Activated naive CD8-positive, alpha-beta T cell treated with anti-CD3 and anti-CD28 coated beads, Interleukin-2, amount 50 U/mL, for 16 hours (primary cell): ENCODE measurements at places on chromosomes 7 and 10.
A peak's percentile ranks its signal among the peaks of the same experiment; 100 is the strongest.

DNA sequence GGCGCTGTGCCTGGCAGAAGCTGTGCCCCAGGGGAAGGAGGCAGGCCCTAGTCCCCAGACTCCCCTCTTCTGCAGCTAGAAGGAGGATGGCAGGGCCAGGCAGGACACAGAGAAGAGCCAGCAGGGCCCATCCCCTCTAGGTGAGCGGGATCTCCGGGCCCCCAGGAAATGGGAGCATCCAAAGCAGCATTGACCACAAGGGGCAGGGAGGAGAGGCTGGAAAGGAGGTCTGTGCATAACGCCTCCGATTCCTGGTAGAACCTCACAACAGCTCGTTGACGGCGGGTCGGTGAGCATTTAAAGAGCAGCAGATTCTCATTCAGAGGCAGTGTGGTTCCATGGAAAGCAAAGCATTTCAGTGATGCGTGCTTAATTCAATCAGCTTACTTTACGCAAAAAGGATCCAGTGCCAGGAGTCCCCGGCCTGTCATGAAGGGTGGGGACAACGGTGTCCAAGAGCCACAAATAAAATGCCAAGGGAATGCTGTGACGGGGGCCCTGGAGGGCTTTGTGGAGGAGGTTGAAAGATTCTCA, 41.0 kb downstream of the CLRN3 start:
- no peak for DNase-seq

- no peak for DNase-seq
Observed at GRCh38 chr10:68212721-68213352, 19.1 kb downstream of the ATOH7 start.

DNA sequence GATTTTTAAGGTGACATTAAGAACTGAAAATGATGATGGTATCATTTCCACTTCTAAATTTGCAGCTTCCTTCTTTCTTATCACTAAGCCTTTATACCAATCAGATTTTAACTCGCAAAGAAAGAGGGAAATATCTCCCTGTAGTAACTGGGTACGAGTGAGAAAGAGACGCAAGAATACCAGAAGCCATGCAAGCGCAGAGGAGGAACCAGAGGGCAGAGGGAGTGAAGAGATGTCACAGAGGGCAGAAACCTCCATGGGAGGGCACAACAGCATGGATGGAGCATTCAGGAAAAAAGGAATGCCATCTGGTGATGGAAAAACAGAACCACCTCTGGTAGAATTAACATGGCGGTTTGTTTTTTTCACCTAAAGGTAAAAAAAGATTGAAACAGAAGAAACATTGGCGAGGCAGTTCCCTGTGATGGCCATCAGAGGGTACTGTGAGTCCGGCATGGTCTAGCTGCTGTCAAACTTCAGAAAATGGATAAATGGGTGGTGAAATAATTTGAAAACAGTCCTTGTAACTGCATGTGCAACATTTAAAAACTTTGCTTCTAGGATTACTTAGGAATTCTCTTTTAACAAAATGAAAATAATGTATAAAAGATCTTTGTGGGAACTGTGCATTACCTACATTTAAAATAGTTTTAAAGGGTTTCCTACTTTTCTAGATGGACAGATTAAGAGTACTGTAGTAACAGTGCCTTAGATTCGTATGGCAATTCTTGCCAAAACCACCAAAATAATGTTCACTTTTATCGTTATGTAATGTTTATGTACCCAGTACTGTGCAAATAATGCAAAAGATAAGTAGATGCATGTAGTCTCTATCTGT, 91.8 kb downstream of the ARHGAP12 start:
- DNase-seq = no peak

DNA sequence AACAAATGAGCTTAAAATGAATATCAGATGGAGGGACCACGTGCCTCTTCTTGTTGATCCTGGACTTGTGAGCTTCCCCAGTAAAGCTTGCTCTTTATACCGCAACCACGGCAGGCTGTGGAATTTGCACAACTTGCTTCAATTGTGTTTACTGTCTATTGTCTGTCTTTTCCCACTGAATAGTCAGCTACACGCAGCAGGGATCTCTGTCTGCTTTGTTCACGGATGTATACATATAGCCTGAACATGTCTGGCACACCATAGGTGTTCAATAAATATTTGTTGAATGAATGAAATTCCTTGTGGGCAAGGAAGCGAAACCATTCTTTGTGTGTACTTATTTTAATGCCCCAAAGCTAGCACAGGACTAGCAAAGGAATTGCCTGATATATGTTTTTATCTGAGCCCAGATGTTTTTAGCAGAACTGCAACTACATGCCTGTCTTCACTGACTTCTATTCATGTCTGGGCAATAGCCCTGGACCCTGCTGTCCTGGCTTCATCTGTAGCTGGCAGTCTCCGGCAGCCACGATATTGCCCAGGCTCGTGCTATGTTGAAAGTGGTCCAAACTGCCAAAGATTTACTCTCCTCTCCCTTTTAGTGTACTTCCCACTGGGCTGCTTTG, 29.9 kb upstream of the IFRD1 start:
- no peak for DNase-seq

GRCh38 chr7:142854372-142855113, at the start of gene EPHB6:
EPHB6 (plus strand) TSS chr7:142855076; CDS start chr7:142863228, 8,152 bp downstream.
- DNase-seq = peak; percentile 25

- no peak for DNase-seq
Observed at GRCh38 chr7:139482662-139483466, 609 bp downstream of the KLRG2 start.

GRCh38 chr7:148367731-148368475, 222.7 kb upstream of the C7orf33 start:
- DNase-seq = no peak

DNA sequence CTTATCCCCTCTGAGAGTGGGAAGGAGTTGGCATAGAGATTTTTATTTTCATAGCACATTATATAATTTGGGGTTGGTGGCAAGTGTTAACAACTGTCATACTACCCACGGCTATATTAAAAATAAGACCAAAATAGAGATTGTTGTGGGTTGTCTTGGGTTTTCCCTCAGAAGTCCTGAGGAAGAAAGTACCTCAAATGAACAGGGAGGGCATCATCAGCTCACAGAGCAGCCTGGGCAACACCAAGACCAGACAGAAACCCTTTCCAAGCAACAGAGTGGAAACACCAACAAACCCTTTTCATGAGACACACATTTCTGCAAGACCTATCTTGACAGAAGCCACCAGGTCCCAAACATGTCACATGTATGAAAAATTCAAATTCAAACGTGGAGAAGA, 121.2 kb downstream of the GLI3 start:
- DNase-seq = no peak

GRCh38 chr7:107913851-107914250, 22.9 kb downstream of the DLD start:
- no peak for DNase-seq

GRCh38 chr10:15735763-15736162, 16.0 kb upstream of the ITGA8 start:
- DNase-seq = no peak

GRCh38 chr7:145331076-145331475, 495.2 kb upstream of the TPK1 start:
- DNase-seq = no peak

GRCh38 chr7:771234-772004, 44.3 kb upstream of the PRKAR1B start:
- no peak for DNase-seq

- no peak for DNase-seq
Observed at GRCh38 chr10:59633063-59633462, 76.6 kb downstream of the SLC16A9 start.

GRCh38 chr10:5504146-5505072, 5.0 kb upstream of the CALML5 start:
- no peak for DNase-seq

GRCh38 chr10:107800061-107800460, 635.6 kb upstream of the SORCS1 start:
- DNase-seq = no peak

GRCh38 chr7:7175075-7175695, 7.2 kb upstream of the C1GALT1 start:
- no peak for DNase-seq

DNA sequence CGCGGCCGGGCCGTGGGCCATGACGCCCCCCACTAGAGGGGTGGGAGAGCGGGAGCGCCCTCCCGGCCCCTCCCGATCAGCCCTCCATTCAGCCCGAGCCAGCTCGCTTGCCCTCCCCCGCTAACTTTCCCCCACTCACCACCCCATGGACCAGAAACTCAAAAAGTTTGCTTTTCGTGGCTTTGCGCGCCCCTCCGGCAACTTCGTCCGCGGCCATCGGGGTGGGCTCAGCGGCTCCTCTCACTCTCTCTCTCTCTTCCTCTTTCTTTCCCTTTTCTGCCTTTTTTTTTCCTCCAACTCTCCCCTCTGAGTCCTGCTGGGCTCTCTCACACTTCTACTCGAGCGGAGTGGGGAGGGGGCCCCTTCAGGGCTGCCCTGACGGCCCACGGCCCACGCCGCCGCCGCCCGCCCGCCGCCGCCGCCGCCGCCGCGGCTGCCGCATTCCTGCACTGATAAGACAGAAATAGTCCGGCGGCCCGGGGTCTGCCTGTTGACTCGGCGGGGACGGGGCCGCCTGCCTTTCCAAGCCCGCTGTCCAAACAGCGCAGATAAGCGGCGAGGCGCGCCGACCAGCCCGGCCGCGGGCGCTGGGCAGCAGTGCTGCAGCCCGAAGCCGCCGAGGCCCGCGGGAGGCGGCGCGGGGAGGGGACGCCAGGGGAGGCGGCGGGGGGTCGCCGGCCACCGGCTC, at the start of gene SMARCD3:
TSS of gene SMARCD3 (minus strand) at position 349 of the 688 bp plus-strand sequence. CDS start at position 217, 132 bp downstream.
- DNase-seq = no peak

- no peak for DNase-seq
Observed at GRCh38 chr10:23065181-23065948, 30.0 kb upstream of the MSRB2 start.

DNA sequence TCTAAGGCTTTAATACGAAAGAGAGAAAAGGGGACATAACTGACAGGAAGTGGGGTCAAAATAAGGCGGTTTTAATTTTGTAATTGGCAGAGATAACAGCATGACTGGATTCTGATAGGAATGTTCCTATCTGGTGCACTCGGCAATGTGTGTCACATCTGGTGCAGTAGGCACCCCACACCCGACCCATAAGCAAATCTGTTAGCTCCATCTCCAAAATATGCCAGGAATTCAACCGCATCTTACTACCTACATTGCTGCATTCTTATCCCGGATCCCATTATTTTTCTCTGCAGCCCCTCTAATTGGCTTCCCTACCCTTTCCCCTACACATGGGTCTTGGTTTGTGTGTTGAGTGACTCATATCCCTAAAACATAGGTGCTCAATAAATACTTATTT, 19.1 kb upstream of the GALNT11 start:
- DNase-seq = no peak

- DNase-seq = no peak
Observed at GRCh38 chr10:29486433-29486832, 148.3 kb downstream of the SVIL start.

DNA sequence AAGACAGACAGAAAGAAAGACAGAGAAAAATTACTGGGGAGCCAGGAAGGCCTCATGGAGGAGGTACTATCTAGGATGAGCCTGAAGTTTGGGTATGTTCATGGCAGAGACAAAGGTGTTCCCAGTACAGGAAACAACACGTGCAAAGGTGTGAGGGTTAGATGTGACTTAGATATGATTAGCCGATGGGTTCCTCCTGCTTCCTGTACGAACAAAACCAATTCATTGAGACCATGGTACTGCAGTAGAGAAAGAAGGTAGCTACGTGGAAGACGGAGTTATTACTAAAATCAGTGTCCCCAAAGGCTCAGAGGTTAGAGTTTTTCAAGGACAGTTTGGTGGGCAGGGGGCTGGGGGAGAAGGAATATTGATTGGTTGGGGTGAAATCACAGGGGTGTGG, 55.2 kb upstream of the CHST3 start:
- no peak for DNase-seq

- DNase-seq = no peak
Observed at GRCh38 chr10:83310688-83311087, 828.6 kb upstream of the GHITM start.

GRCh38 chr7:25659841-25660240, 431.6 kb upstream of the NPVF start:
- no peak for DNase-seq

GRCh38 chr7:117349570-117349969, 26.7 kb upstream of the WNT2 start:
- DNase-seq = no peak

DNA sequence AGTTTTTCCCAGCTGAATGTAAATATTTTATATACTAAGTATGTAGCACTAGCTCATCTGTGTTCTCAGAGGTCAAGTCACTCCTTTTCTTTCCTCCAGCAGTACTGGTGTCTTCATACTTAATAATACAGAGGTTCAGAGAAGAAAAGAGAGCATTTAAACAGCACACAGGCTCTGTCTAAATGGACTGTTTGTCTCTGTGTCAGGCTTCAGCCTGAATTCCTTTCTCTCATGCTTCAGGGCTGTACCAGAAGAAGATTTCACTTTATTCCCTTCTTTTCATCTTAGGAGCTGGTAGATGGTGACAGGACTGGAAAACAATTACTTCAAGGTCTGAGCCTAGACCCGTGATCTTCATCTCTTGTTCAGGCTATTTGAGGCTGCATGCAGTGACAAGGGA, 51.4 kb upstream of the LYZL2 start:
- no peak for DNase-seq

DNA sequence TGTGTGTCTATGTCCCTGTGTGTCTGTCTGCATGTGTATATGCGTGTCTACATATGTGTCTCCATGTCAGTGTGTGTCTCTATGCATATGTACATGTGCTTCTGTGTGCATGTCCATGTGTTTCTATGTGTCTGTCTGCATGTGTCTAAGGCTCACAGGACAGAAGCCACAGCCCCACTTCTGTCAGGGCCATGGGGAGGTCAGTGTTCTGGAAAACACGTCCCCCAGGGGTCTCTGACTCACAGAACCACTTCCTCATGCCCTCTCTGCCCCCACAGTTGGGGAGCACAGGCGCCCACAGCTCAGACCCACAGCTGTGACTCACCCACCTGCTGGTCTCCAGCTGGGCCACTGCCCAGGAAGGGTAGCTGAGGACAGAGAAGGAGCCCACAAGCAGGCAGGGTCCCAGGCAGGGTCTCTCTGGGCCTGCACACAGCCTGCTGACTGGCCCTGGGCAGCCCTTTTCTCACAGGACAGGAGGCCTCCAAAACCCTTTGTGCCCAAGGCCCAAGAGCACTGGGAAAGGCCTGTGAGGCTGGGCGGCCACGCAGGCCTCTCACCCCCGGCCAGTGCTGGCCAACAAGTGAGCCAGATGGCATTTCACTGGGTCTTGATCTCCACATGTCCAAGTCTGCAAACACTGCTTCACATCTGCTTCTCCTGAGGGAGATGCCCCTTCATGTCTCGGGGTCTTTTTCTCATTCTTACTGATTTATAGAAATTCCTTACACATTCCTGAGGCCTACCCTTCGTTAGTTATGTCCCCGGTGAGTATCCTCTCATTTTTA, 102.9 kb upstream of the FAM20C start:
- DNase-seq = no peak

GRCh38 chr7:51700593-51701215, 384.1 kb upstream of the COBL start:
- DNase-seq = no peak

GRCh38 chr7:95429241-95429990, 5.4 kb downstream of the PON2 start:
- no peak for DNase-seq

DNA sequence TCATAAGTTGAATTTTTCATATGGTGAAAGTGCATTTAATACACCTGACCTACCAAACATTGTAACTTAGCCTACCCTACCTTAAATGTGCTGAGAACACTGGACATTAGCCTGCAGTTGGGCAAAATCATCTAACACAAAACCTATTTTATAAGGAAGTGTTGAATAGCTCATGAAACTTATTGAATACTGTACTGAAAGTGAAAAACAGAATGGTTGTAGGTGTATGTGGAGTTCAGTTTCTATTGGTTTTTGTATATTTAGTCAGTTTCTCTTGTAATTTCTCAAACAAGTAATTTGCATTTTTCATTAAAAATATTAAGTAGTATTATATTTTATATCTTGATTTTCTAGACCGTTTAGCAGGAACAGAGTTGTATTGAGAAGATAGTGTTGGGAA, 15.3 kb downstream of the CCDC7 start:
- DNase-seq = no peak
